ENCODE measurements at places on chromosomes 7 and 10.

GRCh38 chr10:70192326-70192968, 22.1 kb upstream of the SAR1A start:
- DNase-seq = no peak

- no peak for DNase-seq
These were observed 33.4 kb downstream of the INPP5A start for GRCh38 chr10:132570771-132571649.

DNA sequence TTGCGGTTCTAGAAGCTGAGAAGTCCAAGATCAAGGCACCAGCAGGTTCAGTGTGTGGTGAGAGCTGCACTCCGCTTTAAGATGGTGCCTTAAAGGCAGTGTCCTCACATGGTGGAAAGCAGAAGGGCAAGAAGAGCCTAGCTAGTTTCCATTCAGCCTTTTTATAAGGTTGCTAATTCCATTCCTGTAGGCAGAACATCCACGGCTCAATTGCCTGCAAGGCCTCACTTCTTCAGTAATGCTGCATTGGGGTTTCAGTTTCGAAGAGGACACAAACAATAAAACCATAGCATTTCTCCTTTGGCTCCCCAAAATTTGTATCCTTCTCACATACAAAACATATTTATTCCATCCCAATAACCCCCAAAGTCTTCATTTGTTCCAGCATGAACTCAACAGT, 109.5 kb upstream of the KCND2 start:
- DNase-seq = no peak

- DNase-seq = no peak
These were observed 4.9 kb downstream of the PRTFDC1 start for GRCh38 chr10:24947304-24948097.

GRCh38 chr7:54955696-54956420, 63.0 kb upstream of the EGFR start:
- no peak for DNase-seq

- no peak for DNase-seq
These were observed 176.2 kb downstream of the LRMDA start for GRCh38 chr10:75607576-75607975.

DNA sequence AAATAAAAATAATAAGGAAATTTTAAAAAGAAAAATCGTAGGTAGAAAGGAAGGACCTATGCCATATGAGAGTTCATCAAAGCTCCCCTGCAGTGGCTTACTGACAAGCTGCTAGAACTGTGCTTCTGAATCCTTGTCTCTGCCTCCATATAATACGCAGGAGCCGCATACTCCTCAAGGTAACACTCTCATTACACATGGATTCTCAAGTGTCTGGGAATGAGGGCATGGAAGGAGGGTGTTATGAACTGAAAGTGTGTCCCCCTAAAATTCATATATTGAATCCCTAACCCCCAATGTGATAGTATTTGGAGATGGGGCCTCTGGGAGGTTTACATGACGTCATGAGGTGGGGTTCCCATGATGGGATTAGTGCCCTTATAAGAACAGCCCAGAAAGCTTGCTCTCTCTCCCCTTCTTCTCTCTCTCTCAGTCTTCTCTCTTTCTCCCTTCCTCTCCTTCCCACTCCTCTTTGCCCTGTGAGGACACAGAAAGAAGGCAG, 35.2 kb downstream of the CREB3L2 start:
- DNase-seq = no peak

DNA sequence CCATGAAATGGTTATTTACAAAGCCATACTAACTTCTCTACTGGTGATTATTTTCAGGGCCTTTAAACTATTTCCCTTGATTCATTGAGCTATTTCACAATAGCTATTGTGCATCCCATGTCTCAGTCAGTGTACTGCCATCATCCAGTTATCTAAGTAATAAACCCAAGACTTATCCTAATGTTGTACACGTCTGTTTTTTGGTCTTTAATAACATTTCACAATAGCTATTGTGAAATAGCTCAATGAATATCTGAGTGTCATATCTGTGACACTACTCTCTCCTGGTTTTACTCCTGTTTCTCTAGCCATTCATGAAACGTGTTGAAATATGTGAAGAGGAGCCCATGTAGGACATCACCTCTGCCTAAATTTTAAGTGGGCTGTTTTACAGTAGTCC, 36.5 kb upstream of the TMEM140 start:
- DNase-seq = no peak

GRCh38 chr10:132574783-132575319, 37.3 kb downstream of the INPP5A start:
- no peak for DNase-seq

DNA sequence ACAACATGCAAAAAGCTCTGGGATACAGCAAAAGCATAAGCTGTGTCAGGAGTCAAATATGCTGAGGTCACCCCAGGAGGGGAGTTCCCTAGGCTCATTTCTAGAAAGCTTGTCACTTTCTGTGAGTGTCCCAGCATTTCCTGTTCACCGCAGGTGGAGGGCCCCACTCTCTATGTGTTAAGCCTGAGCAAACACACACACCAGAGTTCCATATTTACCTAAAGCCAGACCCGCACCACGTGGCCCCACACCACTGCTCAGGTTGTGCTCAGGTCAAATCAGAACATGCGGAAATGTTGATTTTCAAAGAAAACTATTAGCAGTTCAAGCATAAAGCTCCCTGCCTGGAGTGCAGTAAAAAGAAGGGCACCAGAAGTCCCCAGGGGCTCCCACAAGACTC, 259.6 kb upstream of the PPP2R2D start:
- peak; percentile 35 for DNase-seq

GRCh38 chr10:90447831-90448230, 410.0 kb downstream of the HTR7 start:
- DNase-seq = no peak

DNA sequence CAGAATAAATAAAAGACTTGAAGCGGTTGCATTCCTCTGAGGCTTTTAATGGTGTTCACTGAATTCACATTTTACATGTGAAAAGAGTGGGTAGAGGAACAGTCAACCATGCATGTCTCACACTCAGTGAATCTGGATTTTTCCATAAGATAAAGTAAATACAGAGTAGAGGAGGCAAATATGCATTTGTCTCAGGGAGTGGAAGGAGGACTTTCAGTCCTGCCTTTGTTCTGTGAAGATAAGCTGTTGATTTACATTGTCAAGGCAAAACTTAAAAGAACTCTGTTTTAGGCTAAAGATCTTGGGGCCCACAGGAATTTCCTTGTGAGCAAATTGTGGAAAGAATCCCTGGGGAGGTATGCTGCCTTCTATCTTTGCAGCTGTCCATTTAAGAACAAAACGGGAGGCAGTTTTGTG, 825.3 kb upstream of the MBL2 start:
- no peak for DNase-seq

DNA sequence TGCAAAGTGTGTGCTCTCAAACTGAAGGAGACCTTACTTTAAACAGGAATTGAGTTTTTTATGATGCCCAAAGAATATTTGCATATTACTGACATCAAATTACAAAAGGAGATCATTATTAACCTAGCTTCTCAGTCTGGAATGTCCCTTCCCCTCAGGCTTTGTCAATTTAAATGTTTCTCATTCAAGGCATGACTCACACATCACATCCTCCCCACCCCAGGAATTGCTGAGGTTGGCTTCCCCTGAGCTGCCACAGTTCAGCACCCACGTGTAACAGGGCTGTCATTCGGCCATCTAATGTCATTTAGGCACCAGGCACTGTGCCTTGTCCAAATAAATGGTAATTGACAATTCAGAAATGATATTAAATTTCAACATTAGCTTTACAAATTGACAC, 305.9 kb upstream of the MGMT start:
- DNase-seq = no peak

DNA sequence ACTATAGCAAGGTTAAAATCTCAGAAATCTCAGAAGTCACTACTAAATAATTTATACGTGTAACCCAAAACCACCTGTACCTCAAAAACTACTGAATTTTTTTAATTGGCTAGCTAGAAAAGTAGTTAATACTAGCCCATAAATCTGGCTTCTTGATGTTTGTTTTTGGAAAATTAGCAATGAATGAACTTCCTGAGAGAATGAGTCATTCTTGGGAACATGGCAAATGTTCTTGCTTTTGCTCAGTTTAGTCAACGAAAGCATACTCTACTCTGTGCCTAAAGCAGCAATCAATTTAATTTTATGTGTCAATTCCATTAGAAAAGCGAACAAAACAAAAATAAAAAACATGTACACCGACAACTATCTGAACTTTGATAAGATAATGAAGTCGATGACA, 69.2 kb downstream of the SEMA3E start:
- no peak for DNase-seq

DNA sequence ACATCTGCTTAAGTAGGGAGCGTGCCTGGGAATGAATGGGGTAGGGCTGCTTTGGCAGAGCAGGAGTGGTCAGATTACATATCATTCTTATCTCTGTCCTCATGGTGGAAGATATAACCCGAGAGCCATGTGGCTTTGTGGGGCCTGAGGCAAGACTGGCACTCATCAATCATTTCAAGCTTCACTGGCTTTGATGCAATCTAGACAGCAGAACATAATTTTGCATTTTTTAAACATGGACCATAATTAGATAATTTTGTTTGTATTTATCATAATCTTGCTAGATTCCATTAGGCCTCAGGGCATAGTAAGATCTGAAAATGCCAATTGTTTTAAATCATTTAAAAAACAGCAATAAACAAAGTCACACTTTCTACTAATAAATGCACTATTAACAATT, 480.3 kb downstream of the NXPH1 start:
- DNase-seq = no peak

DNA sequence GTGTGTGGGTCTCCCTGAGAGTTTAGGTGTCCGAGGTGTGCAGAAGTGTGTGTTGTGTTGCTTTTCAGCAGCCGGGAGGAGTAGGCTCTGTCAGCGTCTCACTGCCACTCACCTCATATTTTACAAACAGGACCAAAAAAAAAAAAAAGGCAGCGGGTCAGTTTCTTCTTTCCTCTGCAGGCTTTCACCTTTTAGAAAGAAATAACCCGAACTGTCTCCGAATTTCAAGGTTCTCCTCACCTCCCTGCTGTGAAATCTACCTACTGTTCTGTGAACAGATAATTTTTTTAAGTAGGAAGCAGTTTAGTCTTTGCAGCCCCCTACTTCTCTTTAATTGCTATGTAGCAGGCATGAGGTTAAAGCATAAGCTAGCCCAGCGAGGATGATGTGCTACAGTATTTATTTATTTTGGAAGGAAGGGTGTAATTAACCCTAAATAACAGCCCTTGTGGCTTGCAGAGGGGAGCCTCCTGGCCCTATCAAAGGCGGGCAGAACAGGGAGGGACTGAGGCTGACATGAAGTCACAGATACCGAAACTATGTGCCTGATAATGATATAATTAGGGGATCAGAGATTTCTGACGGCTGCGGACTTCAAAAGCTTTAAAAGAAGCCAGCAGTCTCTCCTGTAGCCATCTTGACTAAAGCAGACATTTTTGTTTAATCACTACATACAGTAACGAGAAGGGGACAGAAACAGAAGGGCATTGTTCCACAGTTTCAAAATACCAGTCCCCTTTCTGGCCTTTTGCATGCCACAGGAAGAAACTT, 1.6 kb downstream of the BAMBI start:
- no peak for DNase-seq

DNA sequence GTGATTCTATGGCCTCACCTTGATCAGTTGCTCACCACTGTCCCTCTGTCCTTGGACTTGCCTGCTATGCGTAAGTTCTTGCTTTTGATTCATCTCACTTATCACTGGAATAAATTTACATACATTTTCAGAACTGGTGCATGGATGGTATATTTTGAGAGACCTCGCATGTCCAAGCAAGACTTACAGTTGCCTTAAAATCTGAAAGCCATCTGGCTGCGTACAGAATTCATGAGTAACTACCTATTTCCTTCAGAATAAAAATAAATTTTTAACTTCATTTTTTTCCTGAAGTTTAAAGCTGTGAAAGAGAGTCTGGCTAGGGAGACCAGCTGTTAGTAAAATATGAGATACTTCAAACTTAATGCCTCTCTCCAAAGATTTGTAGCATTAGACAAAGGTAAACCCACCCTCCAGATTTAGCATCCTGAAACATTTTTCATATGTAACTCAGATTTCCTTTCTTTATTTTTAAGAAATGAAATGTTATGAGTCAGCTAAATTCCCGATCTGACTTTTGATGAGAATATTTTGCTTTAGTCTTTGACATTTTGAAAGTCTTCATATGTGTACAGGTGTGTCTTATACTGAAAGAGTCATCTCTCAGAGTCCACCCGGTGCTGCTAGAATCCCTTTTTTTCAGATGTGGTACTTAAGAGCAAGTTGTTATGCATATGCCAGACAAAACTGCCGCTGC, 136.4 kb upstream of the CELF2 start:
- DNase-seq = no peak

- DNase-seq = no peak
These were observed 3.5 kb downstream of the LRRTM3 start for GRCh38 chr10:66929375-66929774.

All from GM18507 (cell line).